ENCODE measurements at places on chromosomes 6 and 20.

GRCh38 chr6:146948790-146949342 lies 255.4 kb upstream of the STXBP5 start:
- no peak for DNase-seq

- DNase-seq = no peak
Observed at GRCh38 chr6:75377386-75377785, 92.8 kb upstream of the TMEM30A start.

DNA sequence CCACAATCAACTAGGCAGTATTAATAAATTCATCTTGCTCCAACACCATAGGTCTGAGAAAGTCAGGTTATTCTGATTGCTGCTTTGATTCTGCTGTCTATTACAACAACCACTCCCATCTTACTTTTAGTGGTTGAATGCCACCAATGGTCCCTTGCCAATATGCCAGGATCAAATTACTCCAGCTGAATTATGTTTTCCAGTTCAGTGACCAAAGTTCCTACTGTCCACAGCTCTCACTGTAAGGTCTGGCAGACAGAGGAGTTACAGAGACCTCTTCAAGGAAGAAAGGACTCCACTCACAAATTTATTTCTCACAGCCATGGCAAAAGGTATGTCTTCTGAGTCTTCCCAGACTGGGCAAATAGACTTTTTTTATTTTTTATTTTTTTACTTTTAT lies 557.0 kb downstream of the HAO1 start:
- DNase-seq = no peak

DNA sequence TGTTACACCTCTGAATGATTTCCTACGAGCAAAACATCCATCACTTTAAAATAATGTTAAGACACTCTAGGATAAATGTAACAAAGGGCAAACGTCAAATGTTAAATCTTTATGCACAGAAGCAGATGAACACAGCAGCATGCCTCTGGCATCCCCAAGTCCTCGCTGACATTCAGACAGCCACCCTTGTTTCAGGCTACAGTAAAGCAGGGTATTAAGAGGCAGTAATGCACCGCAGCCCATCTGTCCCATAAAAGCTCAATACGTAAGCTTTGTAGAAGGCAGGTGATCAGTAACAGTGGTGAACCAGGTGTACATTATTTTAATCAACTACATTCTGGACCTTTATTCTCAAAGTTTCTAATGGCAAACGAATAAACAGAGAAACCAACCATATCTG lies 64.8 kb downstream of the PPP1R3G start:
- DNase-seq = no peak

DNA sequence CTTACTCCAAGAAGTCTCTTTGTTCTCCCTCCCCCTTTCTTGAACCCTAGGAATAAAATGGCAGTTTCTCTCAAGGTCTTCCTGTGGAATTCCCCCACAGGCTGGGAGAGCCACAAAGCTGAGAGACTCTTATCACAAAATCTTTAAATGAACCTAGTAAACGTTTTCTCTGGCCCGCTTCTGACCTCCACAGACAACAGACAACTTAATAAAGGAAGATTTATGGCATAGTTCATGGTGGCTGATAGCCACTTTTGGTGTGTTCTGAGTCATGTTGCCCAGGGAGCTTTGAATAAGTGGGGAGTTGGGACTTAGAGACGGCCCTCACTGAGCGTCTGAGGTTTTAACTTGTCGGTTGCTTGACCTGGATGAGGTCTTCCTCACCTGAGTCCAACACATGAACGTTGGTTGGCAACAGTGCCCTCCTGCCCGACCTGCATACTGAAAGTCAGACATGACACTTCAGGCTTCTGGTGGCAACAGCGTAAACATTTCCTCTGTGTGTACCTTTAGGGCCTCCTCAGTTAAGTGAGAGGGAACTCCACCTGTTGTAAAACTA lies 124.1 kb downstream of the FOXO3 start:
- no peak for DNase-seq

Measured in left lung (tissue), 14 donors.